Trophoblast cell (in vitro differentiated cells and primary cell): ENCODE measurements at places on chromosomes 2 and 18.

GRCh38 chr2:26279886-26280285 is 35.1 kb downstream of the HADHB start:
- no peak for DNase-seq

GRCh38 chr2:66525606-66526005 is 90.7 kb downstream of the MEIS1 start:
- no peak for DNase-seq

DNA sequence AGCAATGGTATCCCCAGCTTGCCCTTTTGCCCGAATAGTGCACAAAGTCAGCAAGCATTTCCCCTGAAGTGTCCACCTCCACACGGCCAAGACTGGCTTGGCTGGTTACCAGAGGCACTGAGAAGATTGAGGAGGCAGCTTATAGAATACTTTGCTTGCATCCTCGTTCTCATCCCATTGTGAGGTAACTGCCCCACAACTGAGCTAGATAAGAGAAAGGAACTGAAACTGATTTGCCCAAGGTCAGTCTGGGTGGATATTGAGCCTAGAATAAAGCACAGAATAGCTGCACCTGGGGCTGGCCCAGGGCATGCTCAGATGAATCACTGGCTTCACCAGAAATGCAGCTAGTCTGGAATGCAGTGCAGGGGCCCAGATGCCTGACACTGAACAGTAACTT is 32.7 kb upstream of the MAP4K3 start:
- peak; percentile 94 for DNase-seq

GRCh38 chr18:26777351-26778053 is 88.0 kb downstream of the AQP4 start:
- no peak for DNase-seq

DNA sequence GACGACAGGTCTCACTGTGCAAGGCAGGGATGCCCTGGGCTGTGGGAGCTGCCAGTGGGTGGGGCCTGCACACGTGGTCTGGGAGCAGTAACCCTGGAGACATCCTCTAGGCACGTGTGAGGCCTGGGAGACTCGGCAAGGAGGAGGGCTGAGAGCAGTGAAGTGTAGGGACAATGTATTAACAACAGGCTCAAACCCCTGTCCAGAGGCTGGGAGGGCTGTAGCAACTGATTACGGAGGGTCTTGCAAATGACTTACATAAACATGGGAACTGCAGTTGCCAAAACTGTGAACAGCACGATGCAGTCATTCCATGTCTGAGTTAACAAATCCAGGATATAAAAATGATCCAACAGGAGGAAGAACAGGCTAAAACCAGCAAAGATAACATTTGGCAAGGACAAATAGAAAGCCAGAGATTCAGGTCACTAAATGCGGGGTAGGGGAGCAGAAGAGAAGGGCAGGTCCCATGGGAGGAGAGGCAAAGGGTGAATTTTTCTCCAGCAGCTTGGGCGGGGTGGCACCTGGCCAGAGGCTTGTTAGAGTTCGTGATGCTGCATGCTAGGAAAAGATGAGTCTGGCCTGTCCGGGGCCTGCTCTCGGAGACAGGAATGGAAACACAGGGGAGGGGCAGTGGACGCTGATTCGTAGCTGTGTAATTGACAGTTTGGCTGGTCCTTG is 44.9 kb downstream of the CYP27C1 start:
- DNase-seq, result no peak

GRCh38 chr18:13501891-13502290 is 224.5 kb downstream of the FAM210A start:
- DNase-seq, result peak; percentile 95

GRCh38 chr2:219556413-219556812 is 12.6 kb downstream of the TMEM198 start:
- DNase-seq, result no peak

GRCh38 chr2:235543128-235543750 is 49.4 kb downstream of the AGAP1 start:
- no peak for DNase-seq

DNA sequence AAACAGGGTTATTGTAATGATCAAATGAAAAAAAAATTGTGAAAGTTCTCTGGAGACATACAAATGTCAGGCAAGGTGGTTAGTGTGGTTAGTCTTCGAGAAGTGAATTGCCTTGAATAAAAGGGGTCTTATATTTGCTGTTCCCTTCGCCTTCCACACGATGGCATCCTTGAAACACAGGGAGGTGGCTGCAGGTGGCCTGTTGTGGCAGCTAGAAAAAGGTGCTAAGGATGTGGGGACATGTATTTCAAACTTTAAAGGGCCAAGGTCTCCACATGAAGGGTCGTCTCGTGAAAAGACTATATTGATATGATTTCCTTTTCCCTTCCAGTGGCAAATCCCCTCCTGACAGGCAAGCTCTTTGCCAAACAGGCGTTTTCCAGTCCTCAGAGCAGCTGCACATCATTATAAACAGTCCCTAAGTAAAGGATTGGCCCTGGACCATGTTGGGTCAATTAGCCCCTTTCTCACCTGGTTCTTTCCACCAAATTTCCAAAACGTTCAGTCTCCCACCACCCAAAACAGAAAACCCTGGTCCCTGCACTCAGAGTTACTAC is 68.5 kb downstream of the COPS8 start:
- DNase-seq, result peak; percentile 21

GRCh38 chr18:76443519-76444445 is 51.3 kb downstream of the ZNF516 start:
- DNase-seq, result no peak

- DNase-seq, result no peak
These were observed 90.1 kb downstream of the MALT1 start for GRCh38 chr18:58761241-58761969.

DNA sequence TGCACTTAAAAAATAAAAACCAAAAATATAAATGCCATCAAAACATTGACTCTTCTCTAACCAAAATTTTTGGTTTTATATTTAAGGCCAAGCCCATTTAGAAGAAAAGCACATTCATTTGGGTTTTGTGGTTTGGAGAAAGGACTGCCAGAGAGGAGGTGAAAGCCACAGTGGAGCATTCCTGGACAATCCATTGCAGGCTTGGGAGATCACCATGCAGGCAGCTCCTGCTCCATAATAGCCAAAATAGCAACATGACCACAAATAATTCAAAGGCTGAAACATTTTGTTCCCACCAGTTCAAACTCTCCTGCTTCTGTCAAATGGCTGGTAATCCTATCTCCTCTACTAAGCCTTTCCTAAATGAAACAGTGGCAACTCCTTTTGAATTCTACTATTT is 73.5 kb downstream of the GALNT3 start:
- no peak for DNase-seq

DNA sequence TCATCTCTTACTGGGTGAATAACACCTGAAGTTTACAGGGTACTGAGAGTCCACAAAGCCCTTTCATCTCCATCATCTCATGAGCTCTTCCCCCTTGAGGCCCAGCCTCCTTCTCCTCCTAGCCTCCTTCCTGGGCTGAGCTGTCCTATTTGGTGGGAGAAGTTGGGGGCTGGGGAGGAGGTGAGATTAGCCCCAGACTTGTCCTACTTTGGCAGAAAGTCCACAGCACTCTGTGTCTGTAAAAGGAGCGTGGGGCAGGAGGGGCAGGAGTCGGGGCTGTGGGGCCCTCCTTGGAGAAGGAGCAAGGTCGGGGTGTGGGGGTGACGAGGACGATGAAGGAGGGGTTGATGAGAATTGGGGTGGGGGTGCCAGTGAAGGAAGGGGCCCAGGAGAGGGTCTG is 10.0 kb upstream of the DES start:
- DNase-seq, result no peak

- DNase-seq, result no peak
These were observed 185.4 kb downstream of the INHBB start for GRCh38 chr2:120531365-120531764.

GRCh38 chr18:1078301-1078700 is 173.6 kb downstream of the ADCYAP1 start:
- no peak for DNase-seq

DNA sequence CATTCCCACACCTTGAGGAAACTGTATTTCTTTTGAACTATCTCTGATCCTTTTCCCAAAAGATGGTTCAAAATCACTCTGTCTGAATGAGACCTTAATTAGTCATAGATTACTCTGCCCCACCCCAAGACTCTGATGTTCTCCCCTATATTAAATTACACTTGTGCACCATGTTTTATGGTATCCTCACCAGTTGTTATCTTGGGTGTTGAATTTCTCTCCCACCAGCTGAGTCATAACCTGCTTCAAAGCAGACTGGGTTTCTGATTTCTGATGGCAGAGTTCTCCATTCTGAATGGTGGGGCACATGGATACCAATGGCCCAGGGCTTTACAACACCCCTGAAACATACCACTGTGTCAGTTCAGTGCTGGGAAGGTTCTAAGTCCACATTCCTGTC is 15.0 kb downstream of the CDH20 start:
- no peak for DNase-seq

GRCh38 chr2:138827426-138828054 is 47.4 kb upstream of the NXPH2 start:
- DNase-seq, result peak; percentile 81

- no peak for DNase-seq
These were observed 359.9 kb downstream of the TNS1 start for GRCh38 chr2:217642944-217643343.

DNA sequence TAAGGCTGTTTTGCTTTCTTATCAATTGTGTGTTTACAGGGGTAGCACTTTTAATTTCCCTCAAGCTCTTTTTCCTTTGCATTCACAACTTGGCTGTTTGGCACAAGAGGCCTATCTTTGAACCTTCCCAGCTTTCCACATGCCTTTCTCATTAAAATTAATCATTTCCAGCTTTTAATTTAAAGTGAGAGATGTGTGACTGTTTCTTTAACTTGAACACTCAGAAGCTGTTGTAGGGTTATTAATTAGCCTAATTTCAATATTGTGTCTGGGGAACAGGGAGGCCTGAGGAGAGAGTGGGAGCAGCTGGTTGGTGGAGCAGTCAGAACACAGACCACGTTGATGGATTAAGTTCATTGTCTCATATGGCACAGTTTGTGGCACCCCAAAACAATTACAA is 4.7 kb downstream of the ASB1 start:
- no peak for DNase-seq

DNA sequence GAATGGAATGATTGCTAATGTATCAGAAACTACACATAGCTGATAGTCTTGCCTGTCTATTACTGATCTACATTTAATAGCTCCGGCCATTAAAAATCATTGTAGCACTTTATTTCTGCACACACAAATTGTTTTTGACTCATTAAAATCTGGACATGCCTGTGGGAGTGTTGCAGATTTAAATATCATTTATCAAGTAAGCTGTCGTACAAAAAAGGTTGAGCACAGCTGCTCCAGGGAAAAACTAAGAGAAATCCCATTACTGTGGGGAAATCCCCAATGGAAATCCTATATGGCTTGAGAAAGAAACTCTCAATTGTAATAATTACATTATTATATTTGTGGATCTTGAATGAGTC is 99.6 kb upstream of the CERS6 start:
- DNase-seq, result no peak

DNA sequence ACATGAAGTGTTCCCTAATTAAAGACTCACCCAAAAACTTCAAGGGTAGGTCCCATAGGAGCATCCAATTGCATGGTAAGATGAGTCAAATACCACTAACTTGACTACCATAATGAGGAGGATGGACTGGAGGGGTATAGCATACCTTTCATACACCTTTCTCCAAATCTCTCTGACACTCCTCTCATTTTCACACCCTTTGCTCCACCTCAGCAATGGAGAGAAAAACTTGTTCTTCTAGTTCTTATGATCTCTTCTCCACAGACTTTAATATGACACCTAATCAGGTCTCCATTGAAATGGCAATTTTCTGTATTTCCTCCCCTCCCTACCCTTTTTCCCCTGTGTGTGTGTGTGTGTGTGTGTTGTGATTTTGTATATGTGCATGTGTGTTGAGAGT is 41.1 kb upstream of the MAP2 start:
- DNase-seq, result no peak

DNA sequence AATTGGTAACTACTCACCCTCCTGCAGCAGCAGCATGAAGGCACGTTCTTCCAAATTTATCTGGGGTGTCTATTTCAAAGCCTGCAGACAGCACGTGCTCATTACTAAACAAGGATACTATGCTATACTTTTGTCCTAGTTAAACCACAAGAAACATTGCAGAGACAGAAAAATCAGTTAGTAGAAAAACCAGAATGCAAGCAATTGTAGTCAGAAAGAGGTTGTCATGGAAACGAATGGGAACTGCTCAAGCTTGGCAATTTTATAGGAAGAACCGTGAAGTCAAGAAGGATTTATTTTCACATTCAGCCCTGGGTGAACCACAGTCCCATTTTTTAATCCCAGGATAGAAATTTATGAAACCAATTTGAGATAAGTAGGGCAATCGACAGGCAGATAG is 162.2 kb upstream of the PGAP1 start:
- peak; percentile 47 for DNase-seq

DNA sequence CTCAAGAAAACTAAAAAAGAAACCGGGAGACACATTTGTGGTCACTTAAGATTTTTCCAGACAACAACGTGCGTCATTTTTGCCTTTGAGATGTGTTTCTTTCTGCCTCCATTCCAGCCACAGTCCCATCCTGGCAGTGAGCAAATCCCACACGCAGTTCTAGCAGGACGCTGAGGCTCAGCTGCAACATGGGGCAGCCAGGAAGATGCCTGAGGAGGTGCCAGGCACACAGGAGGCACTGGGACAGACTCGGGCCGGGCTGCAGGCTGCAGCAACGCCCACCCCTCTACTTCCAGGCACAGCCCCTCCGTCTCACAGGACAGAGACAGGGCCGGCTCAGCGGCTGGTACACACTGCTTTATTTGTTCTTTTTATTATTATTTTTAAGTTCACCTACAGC is 13.1 kb downstream of the KLF11 start:
- DNase-seq, result no peak

DNA sequence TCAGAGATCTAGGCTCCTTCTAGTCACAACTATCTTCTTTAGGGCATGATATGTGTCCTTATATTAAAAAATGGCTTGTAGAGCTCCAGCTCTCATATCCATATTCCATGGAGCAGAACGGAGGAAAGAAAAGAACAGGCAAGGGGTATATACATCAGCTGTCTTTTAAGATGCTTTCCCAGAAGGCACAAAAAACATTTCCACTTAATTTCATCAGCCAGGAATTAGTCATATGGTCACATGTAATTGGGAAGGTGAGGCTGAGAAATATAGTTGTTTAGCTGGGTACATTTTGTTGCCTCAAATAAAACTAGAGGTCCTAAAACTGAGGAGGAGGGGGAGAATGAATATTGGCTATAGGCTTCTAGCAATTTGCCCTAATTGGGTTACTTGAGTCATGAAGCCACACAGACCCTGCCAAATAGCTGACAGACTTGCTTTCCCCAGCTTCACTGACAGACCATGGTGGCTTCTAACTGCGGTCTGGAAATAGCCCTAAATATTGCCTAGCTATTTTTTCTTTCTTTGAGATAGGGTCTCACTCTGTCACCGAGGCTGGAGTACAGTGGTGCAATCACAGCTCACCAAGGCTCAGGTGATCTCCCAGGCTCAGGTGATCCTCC is 20.0 kb downstream of the MAIP1 start:
- no peak for DNase-seq

- DNase-seq, result no peak
These were observed 904.8 kb upstream of the CHAC2 start for GRCh38 chr2:52862801-52863200.

- no peak for DNase-seq
These were observed 91.4 kb upstream of the OTOS start for GRCh38 chr2:240231838-240232244.
